Naive thymus-derived CD4-positive, alpha-beta T cell (primary cell): ENCODE measurements at places on chromosomes 1 and 21. TPM values are rescaled to one million over a fixed set of nuclear protein-coding genes. Genes with fewer than 3 reads are reported as not detected.

GPR3 gene
- 0.45 TPM for total RNA-seq

GJA5 gene
- total RNA-seq = not detected in 2 replicates

EFNA3 gene
- total RNA-seq = 0.42 TPM

PDZK1IP1 gene
- total RNA-seq = not detected

LCE1D gene
- not detected for total RNA-seq

PFKFB2 gene
- total RNA-seq = 3.0 and 3.8 TPM in 2 replicates

FAM43B gene
- not detected in 2 replicates for total RNA-seq

ACTN2 gene
- not detected for total RNA-seq

MROH9 gene
- total RNA-seq = not detected

PYHIN1 gene
- 48.2 TPM for total RNA-seq

EPHA8 gene
- total RNA-seq = not detected

CLDN17 gene
- total RNA-seq = not detected in 2 replicates

POU2F1 gene
- 22.8 TPM for total RNA-seq

CCDC27 gene
- not detected for total RNA-seq

S100B gene
- total RNA-seq = 0.25 and 0.27 TPM in 2 replicates
